ENCODE measurements at places on chromosomes 2 and 18.

DNA sequence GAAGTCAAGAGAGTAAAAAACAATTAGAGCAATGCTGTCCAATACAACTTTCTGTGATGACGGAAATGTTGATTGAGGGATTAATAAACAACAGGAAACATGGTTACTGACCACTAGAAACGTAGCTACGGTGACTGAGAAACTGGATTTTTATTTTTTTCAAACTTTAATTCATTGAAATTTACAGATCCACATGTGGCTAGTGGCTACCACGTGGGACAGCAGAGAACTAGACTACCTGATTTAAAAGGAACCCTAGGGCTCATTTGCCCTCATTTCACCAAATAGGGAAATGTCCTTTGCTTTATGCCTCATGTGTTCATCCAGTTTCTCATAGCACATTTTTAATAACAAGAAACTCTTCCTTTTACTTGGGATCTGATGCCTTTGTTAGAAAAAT, 413.0 kb downstream of the TGIF1 start:
- no peak for DNase-seq

DNA sequence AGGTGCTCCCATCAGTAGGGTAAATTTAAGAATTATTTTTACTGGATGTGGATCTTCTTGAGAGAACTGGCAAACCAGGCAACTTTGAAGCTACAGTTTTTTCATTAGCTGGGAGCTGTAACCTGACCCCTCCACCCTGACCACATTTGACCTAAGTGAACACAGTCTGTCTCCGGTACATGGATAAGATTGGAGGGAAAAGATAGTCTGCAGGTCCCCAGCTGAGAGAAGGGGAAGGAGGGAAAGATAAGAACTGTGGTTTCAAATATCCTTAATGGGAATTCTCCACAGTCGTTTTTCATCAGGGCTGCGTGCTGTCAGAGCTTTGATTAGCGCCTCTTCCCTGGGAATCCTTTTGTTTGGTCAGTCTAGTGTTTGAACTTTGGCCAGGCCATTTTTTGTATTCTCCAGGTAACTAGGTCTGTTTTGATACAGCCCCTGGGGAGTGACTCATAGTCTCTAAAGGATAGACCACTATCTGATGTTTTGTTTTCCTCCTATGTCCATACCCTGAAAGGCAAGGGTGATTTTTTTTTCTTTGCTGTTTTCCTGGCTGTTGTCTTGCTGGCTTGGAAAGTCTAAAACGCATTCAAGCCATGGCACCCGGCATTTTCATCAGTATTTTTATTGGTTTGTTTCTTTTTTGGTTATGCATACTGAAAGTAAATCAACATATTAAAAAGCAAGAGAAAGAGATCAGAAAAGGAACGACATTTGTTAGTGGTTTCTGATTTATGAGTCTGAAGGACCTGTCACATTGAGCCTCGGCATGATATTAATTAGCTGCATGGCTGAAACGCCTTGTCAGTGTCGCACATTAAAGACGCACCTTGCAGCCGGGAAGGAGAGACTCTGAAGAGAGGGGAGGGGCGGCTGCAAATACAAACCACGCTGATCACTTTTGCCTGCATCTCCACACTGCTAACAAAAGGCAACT, 183.4 kb upstream of the FN1 start:
- DNase-seq: peak; percentile 79

DNA sequence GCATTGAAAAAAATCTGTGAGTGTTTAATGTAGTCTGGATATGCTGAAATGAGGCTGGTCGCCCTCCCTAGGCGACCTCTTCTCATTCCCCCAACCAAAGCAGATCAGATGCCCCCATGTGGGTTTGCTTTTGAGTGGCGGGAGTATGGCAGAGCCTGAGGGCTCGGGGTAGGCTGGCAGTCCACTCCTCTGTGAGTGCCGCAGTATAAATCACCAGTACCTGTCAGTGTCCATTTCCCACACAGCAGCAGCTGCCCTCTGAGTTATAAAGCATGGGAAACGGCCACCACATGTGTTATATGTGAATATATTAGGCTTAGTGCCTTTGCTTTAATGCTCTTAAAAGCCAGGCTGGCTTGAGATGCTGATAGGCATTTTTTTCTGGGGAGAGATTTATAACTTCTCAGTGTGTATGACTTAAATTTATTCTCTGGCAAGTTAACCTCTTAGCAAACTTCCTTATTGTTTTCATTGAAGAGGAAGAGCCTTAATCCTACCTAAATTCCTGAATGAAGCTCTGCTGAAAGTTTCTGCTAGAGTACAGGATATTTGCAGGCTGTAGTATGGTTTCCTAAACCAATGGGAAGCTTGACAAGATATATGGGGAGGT, 3.8 kb downstream of the DCC start:
- no peak for DNase-seq

GRCh38 chr2:47535996-47536395, 133.0 kb downstream of the MSH2 start:
- DNase-seq: no peak

DNA sequence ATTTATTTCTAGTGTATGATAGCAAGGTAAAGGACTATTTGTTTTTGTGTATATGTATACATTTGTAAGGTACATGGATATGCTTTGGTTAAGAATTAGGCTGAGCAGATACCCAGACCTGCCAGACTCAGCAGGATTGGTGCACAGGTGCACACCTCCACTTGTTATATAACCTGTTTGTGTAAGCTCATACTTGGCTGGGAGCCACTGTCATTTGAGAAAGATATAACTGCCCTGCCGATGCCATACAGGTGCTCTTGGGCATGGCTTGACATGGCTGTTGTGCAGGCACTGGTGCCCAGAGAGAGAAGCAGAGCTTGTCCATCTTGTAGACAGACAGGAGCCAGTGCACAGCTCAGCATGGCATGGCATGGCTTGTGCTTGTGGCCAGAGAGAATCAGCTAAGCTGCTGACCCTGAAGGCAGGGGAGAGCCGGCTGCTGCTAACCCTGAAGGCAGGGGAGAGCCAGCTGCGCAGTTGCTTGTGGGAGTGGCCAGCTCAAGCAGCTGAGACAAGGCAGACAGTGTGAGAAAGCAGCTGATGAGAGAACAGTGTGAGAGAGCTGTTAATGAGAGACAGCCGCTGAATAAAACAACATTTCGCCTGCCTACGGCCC, 136.5 kb downstream of the RNF144A start:
- DNase-seq: no peak

DNA sequence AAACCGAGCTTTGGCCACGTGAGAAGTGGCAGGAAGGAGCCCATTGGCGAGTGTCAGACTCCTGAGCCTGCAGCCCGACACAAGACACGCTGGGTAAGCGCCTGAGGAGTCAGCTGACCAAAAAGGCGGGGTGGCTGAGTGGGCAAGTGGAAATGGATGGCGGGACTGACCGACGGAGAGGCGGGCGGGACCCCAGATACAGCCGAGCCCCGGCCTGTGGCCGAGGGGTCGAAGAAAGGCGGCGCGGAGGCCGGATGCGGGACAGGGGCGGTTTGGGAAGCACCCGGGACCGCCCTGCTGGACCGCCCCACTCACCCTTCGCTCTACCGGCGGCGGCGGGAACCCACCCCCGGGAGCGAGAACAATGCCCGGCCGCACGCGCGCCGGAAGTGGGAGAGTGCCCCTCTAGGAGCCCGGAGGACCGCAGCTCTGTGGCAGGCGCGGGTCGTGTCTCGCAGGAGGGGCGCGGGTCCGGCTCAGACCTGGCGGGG, 22.8 kb downstream of the ZSCAN30 start:
- DNase-seq: no peak

- DNase-seq: no peak
Measured at GRCh38 chr2:18479947-18480369, 80.5 kb downstream of the RDH14 start.

- no peak for DNase-seq
Measured at GRCh38 chr2:20465716-20466394, 19.0 kb downstream of the RHOB start.

GRCh38 chr2:217521820-217522219, 481.0 kb downstream of the TNS1 start:
- no peak for DNase-seq

DNA sequence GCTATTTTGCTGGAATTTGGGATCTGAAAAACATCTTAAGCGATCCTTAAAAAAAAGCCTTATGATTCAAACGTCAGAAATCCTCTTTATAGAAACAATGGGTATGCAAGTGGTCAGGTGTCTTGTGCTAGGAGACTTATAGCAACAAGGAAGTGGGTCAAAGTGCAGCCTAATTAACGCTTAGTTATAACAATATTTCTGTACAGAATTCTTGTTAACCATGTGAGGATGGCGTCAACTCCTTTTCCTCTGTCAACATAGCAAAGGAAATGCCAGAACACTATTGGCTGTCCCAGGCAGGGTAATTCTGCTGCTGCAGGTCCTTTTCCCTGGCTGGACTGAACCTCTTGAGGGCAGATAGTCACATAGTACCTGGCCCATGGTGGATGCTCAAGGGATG, 189.4 kb downstream of the MSH2 start:
- DNase-seq: no peak

DNA sequence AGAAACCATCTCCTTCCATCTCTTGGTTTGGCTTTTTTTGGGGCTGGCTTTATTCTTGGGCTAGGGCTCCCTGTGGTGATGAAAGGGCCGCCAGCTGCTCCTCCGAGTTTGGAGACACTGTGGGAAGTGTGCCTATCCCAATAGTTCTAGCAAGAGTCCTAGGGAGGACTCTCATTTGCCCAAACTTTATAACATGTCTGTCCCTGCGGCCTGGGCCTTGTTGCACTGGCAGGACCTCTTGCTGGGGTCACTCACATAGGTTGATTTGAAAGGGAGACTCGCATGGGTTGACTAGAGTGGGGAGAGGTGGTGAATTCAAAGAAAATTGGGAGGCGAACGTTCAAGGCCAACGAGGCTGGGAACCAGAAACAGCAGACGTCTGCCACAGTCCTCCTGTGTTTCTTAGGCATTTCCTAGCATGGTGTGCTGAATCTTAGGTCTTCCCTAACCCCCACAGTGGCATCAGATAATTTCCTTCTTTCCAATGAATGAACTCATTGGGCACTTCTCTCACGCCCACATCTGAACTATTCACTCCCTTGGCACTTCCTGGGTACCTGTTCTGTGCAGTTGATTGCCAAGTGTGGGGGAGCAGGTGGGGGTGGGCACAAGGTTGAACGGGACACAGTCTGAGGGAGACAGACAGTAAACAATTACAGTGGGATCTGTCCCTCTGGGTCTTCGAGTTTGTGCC, 26.8 kb downstream of the NIFK start:
- no peak for DNase-seq

DNA sequence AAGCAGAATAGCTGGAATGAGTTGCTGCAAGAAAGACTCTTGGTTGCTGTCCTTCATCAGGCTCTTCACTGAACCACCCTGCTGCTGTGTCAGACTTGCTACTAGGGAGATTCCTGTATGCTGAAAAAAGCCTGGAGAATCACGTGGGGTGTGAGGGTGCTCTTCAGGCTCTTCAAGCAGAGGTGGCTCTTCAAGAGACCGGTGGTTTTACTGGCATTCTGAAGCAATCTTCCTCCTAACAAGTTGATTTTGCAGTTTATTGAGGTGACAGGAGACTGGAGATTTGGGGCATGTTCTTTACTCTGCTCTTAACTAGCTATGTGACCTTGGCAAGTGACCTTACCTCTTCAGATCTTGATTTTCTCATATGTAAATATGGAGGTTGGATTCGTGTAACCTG, 14.1 kb downstream of the TMEM178A start:
- no peak for DNase-seq

DNA sequence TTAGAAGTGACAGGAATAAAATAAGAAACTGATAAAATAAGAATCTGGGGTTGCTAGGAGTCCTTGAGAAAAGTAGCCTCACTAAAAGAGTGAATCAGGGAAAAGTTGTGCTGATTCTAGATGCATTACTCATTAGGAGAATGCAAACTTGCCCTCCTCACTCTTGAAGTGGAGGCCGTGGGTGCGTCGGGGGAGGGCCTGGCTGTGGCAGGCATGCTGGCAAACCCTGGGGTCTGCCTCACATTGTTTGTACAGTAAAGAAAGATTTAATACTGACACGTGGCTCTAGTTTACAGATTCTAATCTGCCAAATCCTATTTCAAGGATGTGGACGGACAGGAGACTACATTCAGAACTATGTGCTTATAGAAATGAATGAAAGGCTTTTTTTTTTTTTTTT, 41.9 kb downstream of the TANC1 start:
- no peak for DNase-seq

DNA sequence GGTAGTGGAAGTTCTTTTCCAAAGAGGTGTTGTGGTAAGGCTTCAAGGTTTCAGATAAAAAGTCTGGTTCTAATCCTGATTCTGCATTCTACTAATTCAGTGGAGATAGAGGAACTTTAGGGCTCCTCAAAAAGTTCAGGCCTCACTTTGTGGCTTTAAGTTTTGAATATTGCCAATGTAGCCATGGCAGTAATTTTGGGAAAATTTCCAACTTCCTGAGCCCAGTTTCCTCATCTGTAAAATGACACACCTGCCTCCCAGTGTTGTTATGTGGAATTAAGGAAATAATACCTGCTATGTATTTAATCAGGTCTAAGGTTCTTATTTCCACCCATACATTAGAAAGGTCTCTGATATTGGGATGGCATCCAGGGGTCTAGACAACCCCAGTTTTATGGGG, 147.6 kb upstream of the ITGA6 start:
- peak; percentile 31 for DNase-seq

- no peak for DNase-seq
Measured at GRCh38 chr2:232038251-232038880, 76.9 kb downstream of the DIS3L2 start.

DNA sequence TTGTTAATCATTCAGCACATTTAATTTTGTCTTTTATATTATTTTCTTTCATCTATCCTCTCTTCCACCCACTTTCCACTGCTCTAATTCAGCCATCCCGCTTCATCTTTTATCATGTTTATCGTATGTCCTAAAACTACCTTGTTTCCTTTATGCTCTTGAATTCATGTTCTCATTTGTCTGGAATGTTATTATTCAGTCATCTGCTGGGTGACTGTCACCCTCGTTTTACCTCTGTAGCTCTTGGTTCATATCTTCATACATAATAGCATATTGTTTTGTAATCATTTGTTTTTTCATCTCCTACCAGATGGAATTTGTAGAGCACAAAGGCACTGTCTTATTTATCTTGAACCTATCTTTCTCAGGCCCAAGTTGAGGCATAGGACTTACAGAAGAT, 37.0 kb downstream of the SMCHD1 start:
- no peak for DNase-seq

GRCh38 chr2:68225119-68225632, 27.2 kb downstream of the PPP3R1 start:
- DNase-seq: peak; percentile 69

GRCh38 chr18:63975628-63976027, 5.7 kb downstream of the SERPINB8 start:
- no peak for DNase-seq
